Activated naive CD8-positive, alpha-beta T cell treated with anti-CD3 and anti-CD28 coated beads for 36 hours (primary cell): ENCODE measurements at places on chromosomes 11 and 22.

- no peak overlapping the region for H3K4me3 ChIP-seq
- no peak overlapping the region for H3K27ac ChIP-seq
- H3K27me3 ChIP-seq, result peaks cover 76% of the 10 kb centered on the region
- no peaks in the 10 kb centered on the region for H3K36me3 ChIP-seq
- no peak for DNase-seq
These were observed 30.5 kb downstream of the LMO2 start for GRCh38 chr11:33861386-33861785.

DNA sequence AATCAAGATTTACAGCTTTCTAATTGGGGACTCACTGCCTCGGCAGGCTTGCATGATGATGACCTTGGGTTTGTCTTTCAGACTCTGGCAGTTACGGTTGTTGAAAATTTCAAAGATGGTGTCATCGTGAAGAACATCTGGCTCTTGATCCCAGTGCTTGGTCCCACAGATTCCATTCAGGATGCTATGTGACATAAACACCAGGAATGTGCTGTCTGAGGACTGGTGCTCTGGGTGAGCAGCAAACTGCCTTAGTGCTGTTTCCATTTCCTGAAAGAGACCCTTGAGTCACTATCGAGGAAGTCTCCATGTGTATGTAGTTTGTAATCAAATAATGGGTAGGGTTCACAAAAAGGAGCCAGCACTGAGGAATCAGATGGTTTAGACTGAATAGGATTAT lies 7.1 kb downstream of the CASP12 start:
- H3K4me3 ChIP-seq, result no peak overlapping the region
- DNase-seq, result no peak
- H3K36me3 ChIP-seq, result no peaks in the 10 kb centered on the region
- H3K27ac ChIP-seq, result no peak overlapping the region

- no peak overlapping the region for H3K4me3 ChIP-seq
- no peaks in the 10 kb centered on the region for H3K4me1 ChIP-seq
- no peak overlapping the region for H3K27ac ChIP-seq
- H3K27me3 ChIP-seq, result no peaks in the 10 kb centered on the region
- H3K36me3 ChIP-seq, result no peaks in the 10 kb centered on the region
These were observed 83.7 kb downstream of the TRIM29 start for GRCh38 chr11:120054016-120054752.

DNA sequence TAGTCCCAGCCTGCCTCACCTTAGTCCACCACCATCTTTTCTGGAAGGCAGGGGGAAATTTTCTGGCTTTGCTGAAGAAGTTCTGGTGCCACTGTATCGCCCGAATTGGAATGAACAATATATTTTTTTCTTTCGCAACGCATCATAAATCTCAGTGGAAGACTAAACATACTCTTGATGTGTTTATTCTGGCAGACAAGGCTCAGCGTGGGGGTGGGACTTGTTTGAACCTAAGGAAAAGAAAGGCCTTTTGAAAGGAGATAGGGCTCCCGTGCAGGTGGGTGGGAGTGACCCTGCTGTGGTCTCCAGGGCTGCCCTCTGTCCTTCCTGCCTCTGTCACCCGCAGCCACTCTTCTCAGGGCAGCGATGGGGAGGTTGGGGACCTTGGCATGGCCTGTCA lies 42.5 kb downstream of the CD82 start:
- H3K4me3 ChIP-seq, result no peak overlapping the region
- peaks cover 70% of the 10 kb centered on the region for H3K4me1 ChIP-seq
- H3K27ac ChIP-seq, result peak overlapping the region; percentile 87
- peaks cover 63% of the 10 kb centered on the region for H3K36me3 ChIP-seq
- no peak for DNase-seq
- H3K27me3 ChIP-seq, result no peaks in the 10 kb centered on the region

- peak overlapping the region; percentile 88 for H3K27ac ChIP-seq
- H3K4me1 ChIP-seq, result peaks cover 39% of the 10 kb centered on the region
- peak overlapping the region; percentile 90 for H3K4me3 ChIP-seq
- H3K36me3 ChIP-seq, result peaks cover 29% of the 10 kb centered on the region
- no peaks in the 10 kb centered on the region for H3K27me3 ChIP-seq
These were observed 405 bp downstream of the SFI1 start for GRCh38 chr22:31496735-31497146.

GRCh38 chr11:783581-784015 lies 6.3 kb downstream of the CEND1 start:
- H3K36me3 ChIP-seq, result peaks cover 5% of the 10 kb centered on the region
- no peak for DNase-seq
- no peak overlapping the region for H3K4me3 ChIP-seq
- H3K4me1 ChIP-seq, result peaks cover 17% of the 10 kb centered on the region
- H3K27ac ChIP-seq, result no peak overlapping the region

DNA sequence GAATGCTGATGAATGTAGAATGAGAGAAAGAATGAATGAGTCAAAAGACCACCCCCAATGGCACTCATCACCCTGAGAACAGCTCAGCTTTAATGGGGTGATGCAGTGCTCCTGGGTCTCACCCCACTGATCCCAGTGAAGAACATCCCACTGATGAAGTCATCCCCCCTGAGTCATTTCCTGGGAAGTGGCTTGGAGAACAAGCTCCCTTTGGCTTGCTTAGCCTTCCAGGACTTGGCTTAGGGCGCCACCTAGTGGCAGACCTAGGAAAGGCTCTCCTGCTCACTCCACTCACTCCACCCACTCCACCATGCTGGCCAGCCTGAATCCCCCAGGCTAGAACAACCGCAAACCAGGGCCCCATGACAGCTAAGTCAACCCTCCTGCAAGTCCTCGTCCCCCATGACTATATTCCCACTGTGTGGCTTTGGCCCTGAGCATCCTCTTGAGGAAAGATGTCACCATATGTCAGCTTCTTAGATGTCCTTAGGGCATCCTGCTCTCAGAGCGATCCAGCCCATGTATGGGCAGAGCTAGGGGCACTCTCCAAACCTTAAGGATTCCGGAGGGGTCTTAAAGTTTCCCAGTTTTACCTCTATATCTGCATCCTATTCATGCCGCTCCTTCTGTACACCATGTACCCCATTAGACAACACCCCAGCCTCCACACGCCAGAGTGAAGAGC lies 17.8 kb upstream of the TMPRSS13 start:
- peak; percentile 81 for DNase-seq
- H3K36me3 ChIP-seq, result no peaks in the 10 kb centered on the region
- H3K4me3 ChIP-seq, result no peak overlapping the region
- no peaks in the 10 kb centered on the region for H3K27me3 ChIP-seq

DNA sequence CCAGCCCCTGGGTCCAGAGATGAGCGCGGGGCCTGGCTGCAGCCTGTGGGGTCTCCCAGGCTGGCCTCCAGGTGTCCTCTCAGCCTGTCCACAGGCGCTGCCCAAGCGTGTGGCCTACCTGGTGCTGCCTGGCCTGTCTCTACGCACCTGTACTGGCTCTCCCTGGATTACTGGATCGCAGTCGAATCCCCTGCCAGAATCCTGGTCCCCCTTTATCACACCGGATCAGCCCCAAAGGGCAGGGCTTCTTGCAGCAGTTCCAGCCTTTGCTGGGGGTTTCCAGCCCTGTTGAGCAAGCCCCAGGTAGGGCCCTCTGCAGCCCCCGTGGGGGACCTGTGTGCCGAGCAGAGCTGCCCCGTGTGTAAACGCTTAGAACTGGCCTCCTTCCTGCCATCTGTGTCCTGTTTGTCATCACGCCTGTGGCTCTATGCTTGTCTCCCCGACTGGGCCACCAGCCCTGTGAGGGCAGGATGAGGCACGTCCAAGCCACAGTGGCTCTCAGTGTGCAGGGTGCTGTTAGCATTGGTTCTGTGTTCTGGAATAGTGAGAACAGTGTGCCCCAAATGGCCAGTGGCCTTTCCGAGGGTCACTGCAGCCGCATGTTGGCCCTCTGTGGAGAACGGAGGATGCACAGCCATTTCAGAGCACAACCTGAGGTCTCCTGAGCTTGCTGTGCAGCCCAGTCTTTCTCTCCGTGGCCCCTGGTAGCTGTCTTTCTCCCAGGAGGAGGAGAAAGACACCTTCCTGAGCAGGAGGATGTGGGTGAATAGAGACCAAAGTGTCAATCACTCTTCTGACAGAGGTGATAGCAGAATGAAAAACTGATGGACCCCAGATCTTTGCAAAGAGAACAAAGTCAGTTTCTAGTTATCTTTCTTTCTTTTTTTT lies 13.9 kb upstream of the TXNRD2 start:
- peaks cover 5% of the 10 kb centered on the region for H3K4me1 ChIP-seq
- DNase-seq, result no peak
- peaks cover 8% of the 10 kb centered on the region for H3K36me3 ChIP-seq
- H3K27ac ChIP-seq, result peak overlapping the region; percentile 51

DNA sequence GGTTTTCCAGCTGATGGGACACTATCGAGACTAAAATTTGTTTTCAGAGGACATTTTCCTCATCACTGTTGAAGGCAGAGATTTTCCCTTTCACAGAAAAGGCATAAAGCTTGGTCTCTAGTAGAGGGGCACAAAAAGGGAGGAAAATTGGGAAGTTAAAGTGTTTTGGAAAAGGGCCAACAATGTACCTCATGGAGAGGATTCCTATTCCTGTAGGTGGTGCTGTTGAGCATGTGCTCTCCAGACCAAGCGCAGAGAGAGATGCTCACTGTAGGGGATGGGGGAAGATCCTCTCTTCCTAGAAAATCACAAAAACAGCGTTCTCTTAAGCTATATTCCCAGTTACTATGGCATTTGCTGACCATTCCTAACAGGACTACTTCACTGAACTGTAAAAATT lies 44.9 kb downstream of the OR4C46 start:
- H3K4me3 ChIP-seq, result no peak overlapping the region
- H3K4me1 ChIP-seq, result no peaks in the 10 kb centered on the region
- H3K27ac ChIP-seq, result no peak overlapping the region
- no peak for DNase-seq
- H3K27me3 ChIP-seq, result no peaks in the 10 kb centered on the region

GRCh38 chr11:27361649-27362431 lies 1.2 kb downstream of the CCDC34 start:
- no peak for DNase-seq
- H3K36me3 ChIP-seq, result peaks cover 8% of the 10 kb centered on the region
- H3K27ac ChIP-seq, result no peak overlapping the region
- H3K4me3 ChIP-seq, result peak overlapping the region; percentile 94
- H3K4me1 ChIP-seq, result peaks cover 35% of the 10 kb centered on the region
- no peaks in the 10 kb centered on the region for H3K27me3 ChIP-seq

GRCh38 chr11:69726481-69726880 lies 22.7 kb upstream of the FGF19 start:
- no peak for DNase-seq
- H3K36me3 ChIP-seq, result no peaks in the 10 kb centered on the region
- peaks cover 67% of the 10 kb centered on the region for H3K27me3 ChIP-seq
- no peak overlapping the region for H3K27ac ChIP-seq
- H3K4me1 ChIP-seq, result no peaks in the 10 kb centered on the region
- H3K4me3 ChIP-seq, result no peak overlapping the region

DNA sequence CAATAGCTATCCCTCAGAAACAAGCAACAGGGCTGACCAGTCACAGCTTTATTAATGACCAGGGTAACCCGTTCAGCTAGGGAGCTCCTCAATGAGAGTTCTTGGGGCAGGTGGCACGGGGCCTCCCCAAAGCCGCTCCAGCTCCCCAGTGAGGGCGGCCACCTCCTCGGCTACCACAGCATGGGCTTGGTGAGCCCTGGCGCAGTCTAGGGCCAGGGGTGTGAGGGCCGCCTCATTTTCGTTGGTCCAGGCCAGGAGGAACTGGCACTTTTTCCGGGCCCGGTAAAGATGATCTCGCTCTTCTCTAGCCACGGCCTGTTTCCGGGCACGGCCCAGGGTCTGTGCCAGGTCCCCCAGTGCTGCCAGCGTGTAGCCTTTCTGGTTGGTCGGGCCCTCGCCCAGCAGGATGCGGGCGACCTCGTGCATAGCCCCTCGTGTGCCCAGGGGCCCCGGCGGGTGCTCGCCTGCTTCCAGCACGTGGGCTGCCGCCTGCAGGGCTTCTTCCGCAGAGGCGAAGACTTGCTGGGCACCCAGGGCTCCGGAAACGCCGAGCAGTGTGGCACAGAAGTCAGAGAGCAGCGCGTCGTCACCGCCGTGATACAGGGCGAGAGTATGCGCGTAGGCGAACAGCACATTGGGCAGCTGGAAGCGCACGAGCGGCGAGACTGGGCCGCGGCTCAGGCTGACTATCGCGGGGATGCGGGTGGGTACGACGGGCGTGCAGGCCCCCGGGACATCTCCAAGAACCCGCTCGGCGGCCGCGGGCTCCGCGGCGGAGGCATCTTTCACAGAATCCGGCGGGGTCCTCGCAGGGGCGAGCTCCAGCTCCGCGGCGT lies 913 bp downstream of the ZNHIT2 start:
- H3K4me1 ChIP-seq, result peaks cover 57% of the 10 kb centered on the region
- H3K27me3 ChIP-seq, result peaks cover 6% of the 10 kb centered on the region
- H3K36me3 ChIP-seq, result peaks cover 45% of the 10 kb centered on the region

GRCh38 chr22:17575151-17575550 lies 11.9 kb downstream of the SLC25A18 start:
- DNase-seq, result no peak
- no peak overlapping the region for H3K4me3 ChIP-seq
- H3K27me3 ChIP-seq, result peaks cover 13% of the 10 kb centered on the region
- H3K36me3 ChIP-seq, result no peaks in the 10 kb centered on the region

DNA sequence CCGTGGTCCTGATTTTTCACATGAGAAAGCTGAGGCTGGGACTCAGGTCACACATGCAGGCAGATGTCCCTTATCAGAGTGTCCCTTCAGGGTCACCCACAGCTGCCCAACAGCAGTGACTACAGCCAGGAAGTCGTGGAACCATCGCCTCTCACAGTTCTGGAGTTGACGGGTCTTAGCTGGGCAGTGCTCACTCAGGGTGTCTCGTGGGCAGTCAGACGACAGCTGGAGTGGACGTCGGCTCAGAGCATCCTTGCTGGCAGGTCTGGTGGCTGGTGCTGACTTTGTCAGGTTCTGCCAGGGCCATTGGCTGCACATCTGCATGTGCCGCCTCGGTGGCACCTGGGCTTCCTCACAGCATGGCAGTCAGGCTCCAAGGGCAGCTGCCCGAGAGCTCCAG lies 35.6 kb upstream of the TH start:
- H3K27me3 ChIP-seq, result no peaks in the 10 kb centered on the region
- no peak for DNase-seq
- H3K36me3 ChIP-seq, result no peaks in the 10 kb centered on the region
- H3K4me3 ChIP-seq, result no peak overlapping the region
- no peak overlapping the region for H3K27ac ChIP-seq

DNA sequence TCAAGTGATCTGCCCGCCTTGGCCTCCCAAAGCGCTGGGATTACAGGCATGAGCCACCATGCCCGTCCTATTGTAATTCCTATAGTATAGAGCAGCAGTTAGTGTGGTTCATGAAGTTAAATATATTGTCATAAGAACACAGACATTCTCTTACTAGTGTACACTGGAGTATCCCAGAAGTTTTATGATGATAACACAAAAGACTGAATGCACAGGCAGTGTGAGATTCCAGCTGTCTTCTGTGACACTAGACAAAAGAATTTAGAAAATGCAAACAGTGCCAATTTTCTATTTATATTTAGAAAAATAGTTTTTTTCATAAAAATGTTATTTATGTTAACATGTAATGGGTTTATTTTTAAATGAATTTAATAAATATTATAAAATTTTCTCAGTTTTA lies 39.4 kb upstream of the RBX1 start:
- H3K4me1 ChIP-seq, result no peaks in the 10 kb centered on the region
- H3K36me3 ChIP-seq, result peaks cover 7% of the 10 kb centered on the region
- H3K27me3 ChIP-seq, result no peaks in the 10 kb centered on the region
- no peak for DNase-seq
